ENCODE measurements at places on chromosomes 12 and 14.

DNA sequence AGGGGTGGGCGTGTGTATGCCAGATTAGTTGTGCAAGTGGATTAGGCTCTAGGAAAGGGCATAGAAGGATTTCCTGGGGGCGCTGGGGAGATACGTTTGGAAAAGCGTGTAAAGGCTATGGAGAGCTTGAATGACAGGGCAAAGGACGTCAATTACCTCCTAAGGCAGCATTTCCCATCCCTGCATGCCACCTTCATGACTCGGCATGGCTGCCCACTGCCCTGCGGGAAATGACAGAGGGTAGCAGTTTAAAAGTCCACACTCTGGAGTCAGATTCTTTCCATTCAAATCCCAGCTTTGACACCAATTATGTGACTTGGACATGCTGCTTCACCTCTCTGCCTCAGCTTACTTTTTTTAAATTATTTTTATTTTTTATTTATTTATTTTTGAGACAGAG, 14.8 kb upstream of the TMEM229B start:
- no peak for DNase-seq

DNA sequence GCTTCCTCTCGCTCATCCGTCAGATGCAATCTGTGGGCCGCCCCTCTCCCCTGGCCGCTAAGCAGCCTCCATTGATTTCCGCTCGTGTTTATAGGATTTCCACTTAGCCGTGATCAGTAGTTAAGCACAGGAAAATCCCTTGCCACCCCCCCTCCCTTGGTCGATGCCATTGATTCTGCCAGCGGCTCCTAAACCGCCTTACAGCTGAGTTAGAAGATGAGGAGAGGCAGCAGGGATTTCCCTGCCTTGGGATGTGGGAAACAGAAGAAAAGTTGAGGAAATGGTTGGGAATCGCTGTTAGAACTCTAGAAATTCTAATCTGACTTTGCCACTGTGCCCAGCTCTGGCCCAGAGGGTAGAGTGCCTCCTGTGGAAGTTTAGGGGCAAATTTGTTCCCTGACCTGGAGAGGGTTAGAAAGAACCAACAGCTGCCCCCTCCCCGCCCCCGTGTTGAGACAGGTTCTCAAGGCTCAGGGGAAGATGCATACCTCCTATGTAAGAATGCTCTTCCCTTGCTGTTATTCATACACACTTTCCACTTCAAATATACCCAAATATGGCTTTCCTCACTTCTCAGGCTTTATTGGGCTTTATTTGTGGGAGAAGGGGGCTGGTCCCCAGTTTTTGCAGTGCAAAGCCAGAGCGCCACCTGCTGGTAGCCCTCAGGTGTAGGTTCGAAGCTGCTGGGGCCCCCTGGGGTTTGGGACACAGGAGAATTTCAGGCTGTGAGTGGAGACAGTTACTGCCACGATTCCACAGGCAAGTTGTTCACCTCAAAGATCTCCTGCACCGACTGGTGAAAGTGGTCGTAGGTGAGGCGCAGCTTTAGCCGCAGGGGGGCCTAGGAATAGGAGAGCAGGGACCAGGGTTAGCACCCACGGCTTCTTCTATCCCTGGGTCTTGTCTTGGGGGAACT, 3.2 kb downstream of the THTPA start:
- no peak for DNase-seq

DNA sequence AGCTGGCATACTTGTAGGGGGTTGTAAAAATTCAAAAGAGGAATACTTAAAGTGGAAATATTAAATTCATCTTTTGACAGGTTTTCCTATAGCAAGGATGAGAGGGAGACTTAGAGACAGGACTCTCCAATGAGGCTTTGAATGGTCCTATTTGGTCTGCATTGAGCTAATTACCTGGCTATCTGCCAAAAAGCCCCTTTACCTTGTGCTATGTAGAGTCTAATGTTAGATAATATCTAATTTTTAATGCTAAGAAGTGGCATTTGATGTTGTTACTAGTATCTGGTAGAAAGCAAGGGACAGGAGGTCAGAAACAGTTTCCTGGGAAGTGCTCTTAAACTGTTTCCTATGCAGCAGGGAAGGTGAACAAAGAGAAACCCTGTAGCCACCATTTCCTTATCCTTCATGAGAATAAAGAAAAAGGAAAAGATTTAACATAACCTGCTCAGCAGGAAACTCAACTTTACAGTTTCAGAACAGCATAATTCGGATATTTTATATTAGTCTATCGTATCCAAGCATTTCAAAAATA, 550.0 kb downstream of the SOX5 start:
- DNase-seq: no peak

DNA sequence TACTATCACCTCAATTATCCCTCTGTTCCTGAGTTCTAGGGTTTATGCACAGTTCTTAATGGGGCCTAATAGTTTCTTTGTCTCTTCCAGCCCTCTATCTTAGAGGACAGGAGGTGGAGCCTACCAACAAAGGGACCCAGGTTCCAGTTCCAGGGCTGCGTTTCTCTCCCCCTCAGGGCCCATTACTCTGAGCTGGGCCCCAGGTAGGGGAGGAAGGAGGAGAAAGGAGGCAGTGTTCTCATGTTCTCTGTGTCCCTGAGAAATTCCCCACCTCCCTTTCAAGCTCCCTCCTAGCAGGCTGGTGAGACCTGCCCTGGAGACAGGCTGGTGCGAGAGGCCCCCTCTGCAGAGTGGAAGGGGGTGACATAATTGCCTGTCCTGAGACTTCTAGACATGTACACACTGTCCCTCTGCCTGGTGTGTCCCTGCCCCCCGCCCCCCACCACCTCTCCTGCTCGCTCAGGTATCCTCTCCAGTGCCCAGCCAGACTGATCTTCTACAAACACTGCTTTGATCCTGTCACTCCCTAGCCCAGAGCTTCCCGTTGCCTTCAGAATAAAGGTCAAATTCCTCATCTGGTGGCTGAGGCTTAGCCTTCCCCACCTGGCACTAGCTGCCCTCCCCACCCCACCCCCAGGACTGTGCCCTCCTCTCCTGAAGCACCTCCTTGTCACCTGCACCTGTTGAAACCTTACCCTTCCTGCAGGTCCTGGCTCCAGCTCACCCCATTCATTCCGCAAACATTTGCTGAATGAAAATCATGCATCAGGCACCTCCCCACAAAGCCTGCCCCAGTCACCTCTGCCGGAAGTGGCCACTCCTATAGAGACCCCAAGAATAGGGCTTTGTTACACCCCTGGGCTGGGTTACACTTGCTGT, 21.1 kb upstream of the KRT8 start:
- no peak for DNase-seq

DNA sequence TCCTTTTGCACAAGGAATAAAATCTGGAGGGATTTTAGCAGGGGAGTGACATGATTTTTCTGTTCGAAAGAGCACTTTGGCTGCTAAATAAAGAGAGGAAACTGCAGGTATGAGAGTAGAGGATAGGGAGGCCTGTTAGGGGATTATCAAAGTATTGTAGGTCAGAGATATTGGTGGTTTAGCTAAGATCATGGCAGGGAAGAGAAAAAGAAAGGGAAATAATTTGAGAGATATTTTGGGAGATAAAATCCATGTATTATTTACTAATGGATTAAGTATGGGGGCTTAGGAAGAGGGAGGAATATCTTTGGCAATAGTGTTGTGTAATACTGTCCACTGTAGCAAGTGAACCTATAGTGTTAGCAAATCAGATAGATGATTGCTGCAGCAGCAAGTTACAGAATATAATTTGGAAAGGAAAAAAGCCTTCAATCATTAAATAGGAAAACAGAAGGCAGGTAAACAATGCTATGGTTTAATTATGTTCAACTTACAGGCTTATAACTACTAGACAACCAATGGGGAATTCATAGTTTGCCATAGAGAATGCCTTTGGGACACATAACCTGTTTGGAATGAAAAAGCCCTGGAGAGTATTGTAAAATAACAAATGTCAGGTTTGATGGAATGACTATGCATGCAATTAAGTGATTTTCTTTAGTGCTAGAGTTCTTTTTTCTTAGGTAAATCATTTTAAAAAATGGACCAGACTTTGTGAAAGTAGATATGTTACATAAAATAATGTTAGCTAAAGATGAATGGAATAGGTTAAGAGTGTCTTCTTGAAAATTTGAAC, 50.5 kb downstream of the ADIPOR2 start:
- no peak for DNase-seq

DNA sequence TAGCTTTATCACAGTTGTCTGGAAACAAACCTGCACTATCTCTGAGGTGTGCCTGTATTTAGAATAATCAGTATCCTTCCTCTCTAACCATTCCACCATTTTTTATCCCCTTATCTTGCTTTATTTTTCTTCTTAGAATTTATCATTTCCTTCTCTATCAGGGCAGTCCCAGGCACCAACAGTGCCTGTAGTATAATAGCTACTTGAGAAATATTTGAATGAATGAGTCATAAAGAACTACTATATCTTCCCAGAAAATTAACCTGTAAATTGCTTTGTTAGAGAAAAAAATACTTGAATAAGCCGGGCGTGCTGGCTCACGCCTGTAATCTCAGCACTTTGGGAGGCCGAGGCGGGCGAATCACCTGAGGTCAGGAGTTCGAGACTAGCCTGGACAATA, 21.2 kb upstream of the FOXJ2 start:
- DNase-seq: no peak

- DNase-seq: no peak
Observed at GRCh38 chr14:68088451-68088854, 268.9 kb downstream of the RAD51B start.

DNA sequence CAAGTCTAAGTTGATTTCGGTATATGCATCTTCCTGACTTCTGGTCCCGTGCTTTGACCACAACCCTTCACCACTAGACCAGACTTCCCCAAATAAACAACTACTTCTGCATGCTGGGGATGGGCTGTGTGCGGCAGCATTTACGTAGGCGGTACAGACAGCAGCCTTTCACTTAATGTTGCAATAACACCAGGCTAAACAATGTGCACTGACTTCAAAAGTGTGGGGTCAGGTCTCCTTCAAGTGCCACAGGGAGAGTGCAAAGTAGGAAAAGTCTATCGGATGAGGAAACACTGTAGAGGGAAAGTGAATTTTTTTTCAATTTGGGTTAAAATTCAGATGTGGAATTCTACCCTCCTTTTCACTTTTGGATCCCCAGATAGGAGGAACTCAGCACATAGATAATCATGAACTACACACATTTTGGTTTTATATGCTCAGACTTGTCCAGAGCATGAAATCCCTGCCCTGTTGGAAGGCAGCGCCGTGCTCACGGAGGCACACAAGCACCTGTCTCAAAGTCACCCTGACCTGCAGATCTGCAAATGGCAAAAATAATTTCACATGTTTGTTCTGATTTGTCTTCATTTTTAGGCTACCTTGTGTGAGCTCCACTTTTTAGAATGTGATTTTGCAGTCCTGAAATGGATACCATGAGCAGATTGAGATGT, 3.6 kb upstream of the FOS start:
- no peak for DNase-seq

DNA sequence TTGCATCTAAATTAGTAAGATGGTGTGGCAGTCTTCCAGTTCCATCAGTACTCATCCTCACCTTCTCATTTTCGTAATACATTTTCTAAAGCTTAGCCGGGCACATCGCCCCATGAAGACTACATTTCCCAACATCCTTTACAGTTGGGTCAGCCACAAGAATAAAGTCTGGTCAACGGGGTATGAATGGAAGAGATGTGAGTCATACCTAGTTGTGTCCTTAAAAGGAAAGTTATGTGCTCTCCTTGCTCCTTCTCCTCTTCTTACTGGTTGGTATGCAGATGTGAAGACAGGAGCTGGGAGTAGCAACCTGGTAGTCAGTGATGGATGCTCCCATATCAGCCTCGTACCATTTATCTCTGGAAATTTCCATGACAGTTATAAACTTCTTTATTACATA, 35.9 kb upstream of the EGLN3 start:
- DNase-seq: no peak

DNA sequence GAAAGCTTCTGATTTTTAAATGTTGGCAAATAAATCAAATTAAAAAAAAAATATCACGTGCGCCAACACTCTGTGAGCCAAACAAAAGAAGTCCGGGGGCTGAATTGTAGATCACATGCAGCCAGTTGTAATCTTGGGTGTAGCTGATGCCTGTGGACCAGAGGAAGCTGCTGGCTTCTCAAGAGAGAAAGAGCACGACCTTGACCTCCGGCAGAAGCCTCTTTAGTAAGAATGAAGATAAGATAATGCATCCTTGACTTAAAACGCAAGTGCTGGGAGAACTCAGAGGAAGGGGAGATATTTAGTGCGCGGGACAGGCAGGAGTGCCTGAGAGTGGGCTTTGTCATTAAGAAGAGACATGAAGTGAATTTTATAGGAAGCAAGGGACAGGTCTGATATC, 162.8 kb upstream of the TBX3 start:
- DNase-seq: no peak

DNA sequence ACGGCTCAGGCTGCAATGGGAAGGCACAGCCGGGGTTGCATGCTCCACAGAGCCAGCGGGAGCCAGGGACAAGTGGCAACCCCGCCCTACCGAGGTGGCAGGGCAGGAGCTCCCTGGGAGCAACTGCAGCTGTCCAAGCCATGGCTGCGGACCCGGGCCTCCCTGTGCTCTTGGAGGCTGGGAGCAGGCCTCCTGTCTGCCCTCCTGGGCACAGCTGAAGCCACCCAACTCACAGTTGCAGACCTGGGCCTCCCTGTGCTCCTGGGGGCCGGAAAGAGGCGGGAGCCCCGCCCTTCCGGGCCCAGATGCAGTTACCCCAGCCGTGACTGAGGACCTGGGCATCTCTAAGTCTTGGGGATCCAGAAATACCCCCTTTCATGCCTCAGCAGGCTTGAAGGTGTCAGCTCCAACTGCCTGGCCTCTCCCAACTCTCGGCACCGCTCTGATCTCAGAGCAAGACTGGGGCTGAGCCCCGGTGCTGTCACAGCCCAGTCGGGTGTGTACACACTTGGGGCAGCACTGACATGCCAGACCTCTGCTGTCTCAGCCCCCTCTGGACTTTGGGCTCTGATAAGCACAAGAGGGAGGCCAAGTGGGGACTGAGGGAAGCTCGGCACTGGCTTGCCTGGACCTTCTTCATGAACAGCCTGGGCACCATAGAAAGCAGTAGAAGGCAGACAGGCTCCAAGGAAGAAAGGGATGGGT, 7.5 kb upstream of the RASSF9 start:
- no peak for DNase-seq

GRCh38 chr14:68399971-68400370, 392.9 kb downstream of the ZFP36L1 start:
- no peak for DNase-seq

DNA sequence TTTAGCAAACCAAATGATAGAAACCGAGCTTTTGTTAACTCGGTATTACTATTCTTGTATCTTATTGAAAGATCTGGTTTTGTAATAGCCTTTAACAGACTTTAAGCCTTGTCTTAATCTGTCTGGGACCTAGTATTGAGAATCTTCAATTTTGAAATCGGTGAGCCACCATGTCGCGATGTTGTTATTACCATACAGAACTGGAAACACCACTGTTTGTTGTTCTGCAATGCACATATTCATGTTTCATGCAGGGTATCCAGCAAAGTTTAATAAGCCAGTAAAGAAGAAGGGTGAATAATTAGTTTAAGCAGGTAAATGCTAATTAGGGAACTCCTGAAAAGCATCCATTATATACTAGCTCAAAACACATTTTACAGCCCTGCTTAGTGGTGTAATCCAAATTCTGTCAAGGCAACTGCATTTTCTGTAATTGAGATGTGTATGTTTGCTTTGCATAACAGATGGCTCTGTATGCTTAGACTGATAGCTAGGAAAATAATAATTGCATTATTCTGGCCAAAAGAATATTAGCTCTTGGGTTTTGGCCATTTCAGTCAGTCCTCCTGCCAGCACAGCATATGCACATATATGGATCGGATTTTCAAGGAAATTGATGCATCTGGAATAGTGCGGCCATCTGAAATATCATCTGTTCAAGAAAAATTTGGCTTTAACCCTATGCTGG, 389.2 kb downstream of the EGLN3 start:
- no peak for DNase-seq

All from pulmonary artery endothelial cell (primary cell).